ENCODE measurements at places on chromosomes 1 and 21.

DNA sequence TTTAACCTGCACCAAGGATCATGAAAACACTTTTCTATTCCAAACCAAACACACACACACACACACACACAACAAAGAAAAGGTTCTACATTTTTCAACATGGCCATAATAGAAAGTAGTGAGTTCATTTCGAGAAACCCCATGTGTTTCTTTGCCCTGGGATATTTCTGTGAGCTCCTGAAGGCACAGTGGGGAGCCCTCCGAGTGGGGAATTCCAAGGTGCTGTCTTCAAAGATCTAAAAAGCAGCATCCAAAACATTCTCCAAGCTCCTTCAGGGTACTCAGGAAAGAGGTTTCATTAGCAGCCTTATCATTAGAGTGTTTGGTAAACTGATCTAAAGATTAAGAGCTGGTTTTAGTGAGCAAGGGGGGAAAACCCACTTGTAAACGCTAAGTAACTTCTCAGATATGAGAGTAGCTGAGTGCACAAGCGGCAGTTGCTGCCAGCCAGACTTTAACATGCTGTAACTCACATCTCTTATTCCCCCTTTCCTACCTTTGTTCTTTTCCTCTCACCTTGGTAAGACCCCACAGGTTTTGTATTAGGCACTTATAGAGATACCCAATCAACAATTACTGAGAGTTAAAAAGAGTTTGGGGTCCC is 38.3 kb downstream of the ZC3H11B start:
- DNase-seq, result no peak

DNA sequence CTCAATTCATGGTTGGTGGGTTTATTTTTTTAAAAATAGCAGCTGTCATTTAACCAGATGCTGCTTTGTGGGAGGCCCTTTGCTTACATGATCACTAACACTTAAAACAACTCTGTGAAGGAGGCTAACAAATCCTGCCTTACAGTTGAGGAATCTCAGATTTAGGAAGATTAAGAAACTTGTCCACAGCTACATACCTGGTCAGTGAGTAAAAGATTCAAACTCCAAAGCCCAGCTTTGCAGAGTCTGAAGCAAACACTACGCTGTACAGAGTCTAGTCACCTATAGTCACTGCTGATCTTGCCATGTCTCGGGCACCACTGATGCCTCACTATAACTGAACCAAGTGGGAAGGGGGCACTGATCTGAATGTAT is 535.4 kb downstream of the SMYD3 start:
- peak; percentile 78 for DNase-seq

DNA sequence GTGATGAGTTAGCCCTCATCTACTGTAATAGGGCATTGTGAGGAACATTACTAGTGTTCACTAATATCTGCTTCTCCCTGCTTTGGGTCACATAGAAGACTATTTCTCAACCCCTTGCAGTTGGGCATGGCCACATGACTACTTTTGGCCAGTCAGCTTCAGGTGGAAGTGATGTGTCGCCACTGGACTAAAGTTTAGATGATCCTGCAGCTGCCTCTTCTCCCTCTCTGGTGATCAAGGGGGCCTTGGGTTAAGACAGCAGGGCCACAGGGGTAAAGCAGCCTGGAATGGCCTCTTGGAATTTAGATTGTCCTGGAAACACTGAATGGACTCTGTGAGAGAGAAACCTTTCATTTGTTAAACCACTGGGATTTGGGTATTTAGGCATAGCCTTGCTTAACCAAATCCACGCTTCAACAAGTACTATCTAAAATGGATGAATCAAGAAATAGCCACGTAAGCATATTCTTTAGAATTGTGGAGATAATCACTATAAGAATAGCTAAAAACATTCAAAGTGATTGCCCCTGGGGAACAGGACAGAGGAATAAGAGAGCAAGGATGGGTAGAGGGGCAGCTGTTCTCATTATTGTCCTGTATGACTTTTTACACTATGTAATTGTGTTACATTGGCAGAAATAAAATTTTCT is 41.2 kb downstream of the OPRD1 start:
- DNase-seq, result no peak

DNA sequence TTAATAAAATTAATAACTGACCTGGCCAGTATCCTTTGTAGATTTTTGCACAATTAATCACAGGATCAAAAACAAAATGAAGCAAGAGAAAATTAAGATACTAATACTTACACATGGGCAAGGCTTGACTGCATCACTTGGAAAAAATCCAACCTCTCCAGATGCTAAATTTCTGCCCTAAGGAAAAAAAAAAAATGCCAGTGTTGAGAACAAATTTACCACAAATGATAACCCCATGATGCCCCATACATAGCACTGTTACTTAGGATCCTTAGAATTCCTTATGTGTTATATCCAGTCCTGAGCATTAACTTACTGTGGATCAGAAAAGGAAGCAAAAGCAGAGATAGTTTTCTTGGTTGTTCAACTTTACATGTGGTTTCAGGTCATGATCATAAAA is 347.5 kb downstream of the VAV3 start:
- DNase-seq, result no peak

DNA sequence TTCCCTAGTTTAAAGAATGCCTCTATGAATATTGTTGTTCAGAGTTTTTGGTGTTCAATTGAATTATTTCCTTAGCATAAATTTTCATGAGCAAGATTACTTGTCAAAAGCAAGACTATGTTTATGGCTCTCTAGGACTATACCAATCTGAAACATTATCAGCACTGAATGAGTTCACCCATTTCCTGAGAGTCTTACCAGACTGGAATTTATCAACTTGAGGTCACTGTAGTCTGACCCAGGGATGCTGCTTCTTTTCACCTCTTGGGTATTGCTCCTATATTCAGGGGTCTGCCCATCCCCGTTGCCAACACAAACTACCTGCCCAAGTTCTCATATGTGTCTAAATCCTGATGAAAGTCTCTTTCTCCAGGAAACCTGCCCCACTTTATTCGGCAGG is 42.6 kb downstream of the OPTC start:
- no peak for DNase-seq

GRCh38 chr21:42981214-42981523 is 6.8 kb downstream of the PKNOX1 start:
- no peak for DNase-seq

DNA sequence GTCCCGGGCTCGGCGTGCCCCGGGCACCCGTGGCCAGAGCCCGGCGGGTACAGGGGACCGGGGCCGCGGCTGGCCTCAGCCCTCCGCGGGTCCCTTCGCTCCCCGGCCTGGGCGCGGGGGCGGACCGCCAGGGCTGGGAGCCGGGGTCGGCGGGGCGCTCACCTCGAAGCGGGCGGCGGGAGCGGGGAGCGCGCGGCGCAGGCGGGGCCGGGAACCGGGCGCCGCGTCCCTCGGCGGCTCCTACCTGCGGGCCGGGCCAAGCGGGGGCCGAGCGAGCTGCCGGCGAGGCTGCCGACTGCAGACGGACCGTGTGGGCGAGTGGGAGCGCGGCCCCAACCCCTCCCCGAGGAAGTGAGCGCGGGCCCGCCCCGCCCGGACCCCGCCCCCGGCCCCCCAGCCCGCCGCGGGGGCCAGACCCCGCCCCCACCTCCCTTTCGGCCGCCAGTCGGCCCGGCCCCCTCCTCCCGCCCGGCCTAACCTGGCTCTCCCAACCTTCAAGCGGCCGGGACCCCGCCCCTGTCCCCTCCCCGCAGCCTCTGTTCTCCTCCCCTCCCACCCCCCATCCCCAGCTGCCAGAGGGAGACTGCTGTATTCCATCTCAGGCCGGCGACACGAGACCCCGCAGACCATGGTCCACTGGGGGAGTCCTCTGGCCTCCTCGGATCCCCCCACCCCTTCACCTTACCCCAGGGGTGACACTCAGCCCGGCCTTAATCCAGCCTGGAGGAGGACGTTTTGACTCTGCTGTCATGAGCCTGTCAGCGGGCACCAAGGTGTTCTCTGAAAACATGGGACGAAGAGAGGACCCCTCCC is at the start of gene FHL3:
TSS of gene FHL3 (minus strand) at position 320 of the 813 bp plus-strand sequence. CDS start 6,102 bp downstream, outside the sequence.
- peak; percentile 38 for DNase-seq

GRCh38 chr1:24683713-24684162 is 40.6 kb downstream of the SRRM1 start:
- DNase-seq, result peak; percentile 94

DNA sequence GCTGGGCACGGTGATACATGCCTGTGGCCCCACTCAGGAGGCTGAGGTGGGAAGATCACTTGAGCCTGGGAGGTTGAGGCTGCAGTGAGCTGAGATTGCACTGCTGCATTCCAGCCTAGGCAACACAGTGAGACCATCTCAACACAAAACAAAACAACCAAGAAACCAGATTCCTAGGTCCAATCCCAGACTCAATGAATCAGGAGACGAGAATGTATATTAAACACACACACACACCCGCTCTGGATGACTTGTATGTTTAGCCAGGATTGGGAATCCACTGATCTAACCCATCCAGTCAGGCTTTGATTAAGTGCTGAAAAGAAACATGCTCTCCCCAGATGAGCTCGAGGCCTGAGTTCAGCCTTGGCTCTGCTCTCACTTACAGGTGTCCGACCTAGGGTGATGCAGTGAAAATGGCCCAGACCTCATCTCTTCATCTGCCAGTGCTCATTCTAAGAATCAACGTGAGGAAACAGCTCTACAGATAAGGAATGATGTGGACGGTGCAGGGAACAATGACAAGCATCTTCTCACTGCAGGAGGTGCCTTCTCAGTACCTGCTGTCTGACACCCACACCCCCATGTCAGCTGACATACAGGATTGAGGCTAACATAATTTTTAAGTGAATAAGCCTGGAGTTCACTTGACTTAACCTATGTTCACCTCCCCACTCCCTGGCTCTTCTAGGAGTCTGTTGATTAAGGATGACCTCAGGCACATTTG is 15.3 kb upstream of the SRSF4 start:
- DNase-seq, result peak; percentile 91

GRCh38 chr1:182205351-182206022 is 144.0 kb upstream of the ZNF648 start:
- DNase-seq, result no peak

DNA sequence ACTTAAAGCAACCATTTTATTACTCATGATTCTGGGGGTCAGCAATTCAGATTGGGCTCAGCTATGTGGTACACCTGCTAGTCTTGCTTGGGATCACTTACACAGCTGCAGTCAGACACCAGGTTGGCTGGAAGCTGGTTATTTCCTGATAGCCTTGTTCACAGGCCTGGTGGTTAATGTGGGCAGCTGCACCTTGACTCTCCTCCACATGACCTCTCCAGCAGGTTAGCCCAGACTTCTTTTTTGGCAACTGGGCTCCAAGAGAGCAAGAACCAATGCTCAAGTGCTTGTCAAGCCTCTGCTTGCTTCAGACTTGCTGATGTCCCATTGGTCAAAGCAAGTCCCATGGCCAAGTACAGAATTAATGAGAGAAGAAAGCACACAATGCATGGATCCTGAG is 11.8 kb upstream of the POGK start:
- DNase-seq, result no peak

- no peak for DNase-seq
Observed at GRCh38 chr1:54835970-54836369, 34.8 kb upstream of the TTC22 start.

DNA sequence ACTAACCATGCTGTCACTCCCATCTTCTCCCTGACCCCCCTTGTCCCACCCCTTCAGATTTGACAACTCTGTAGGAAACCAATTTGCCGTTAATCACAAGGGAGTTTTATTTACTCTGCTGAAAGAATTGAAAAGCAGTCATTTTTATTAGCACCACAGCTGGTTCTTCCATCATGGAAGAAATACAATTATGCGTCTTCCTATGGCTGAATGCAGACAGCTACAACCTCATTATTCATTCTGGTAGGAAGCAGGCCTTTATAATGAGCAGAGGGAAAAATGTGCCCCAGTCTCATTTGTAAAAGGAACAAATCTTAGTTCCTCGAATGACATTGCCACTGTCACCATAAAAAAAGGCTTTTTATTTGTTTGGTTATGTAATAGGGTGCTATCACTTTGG is 35.2 kb downstream of the JUN start:
- DNase-seq, result no peak

DNA sequence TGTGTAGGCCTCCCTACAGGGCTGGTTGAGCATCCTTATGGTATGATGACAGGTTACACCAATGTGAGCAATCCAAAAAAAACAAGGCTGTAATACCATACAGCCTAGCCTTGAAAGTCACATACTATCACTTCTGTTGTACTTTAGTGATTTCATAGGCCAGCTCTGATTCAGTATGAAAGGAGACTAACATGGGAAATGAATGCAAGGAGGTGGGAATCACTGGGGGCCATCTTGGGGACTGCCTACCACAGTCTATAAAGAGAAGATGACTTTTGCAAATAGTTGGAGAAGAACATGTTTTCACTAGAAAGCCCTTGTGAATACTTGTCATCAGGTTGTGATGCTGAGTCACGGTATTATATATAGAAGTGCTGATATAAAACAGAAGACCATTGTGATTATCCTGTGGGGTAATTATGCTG is 270.7 kb downstream of the S1PR1 start:
- DNase-seq, result no peak

- no peak for DNase-seq
Observed at GRCh38 chr1:209413062-209413461, 170.5 kb upstream of the CAMK1G start.

- no peak for DNase-seq
Observed at GRCh38 chr1:26874896-26875295, 11.9 kb downstream of the SFN start.

DNA sequence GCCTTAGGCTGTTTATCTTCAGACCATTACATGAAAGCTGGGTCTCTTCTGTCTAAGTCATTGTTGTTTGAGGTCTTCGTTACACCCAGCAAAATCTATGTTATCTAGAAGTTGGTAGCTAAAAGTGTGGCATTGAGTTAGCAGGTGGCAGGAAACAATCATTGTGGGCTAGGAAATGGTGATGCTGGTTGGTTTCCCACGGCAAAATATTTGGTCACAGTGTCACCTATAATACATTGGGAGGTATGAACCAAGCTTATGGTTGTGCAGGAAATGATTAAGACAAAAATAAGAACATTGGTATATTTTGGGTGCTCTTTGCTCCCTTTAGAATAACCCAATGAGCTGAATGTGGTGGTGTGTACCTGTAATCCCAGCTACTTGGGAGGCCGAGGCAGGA is 169.7 kb downstream of the TRIM33 start:
- DNase-seq, result no peak

DNA sequence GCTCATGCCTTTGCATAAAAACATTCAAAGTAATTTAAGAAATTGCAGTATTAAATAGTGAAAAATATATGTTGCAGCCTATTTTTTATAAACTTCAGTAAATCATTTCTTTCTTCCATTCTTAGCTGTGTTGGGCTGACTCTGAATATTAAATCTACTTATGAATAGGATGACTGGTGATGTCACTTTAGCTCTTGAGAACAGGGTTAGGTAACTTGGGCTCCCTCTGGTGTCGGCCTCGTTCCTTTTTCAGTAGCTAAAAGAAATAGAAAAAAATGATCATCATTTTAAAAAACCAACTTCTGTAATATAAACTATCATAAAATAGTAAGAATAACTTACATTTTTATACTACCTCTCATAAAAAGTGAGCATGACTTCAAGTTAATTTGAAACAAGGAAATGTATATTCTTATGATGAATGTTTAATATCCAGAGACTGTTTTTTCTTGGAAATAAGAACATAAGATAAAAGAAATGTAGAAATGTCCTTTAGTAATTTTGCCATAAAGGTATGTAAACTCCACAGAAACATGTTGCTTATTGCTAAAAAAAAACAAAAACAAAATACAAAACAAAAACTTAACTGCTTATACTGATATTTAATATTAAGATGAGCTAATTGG is 26.8 kb upstream of the NCAM2 start:
- peak; percentile 56 for DNase-seq

Data from fibroblast of lung (primary cell).